ENCODE measurements at places on chromosomes 12 and 14.

DNA sequence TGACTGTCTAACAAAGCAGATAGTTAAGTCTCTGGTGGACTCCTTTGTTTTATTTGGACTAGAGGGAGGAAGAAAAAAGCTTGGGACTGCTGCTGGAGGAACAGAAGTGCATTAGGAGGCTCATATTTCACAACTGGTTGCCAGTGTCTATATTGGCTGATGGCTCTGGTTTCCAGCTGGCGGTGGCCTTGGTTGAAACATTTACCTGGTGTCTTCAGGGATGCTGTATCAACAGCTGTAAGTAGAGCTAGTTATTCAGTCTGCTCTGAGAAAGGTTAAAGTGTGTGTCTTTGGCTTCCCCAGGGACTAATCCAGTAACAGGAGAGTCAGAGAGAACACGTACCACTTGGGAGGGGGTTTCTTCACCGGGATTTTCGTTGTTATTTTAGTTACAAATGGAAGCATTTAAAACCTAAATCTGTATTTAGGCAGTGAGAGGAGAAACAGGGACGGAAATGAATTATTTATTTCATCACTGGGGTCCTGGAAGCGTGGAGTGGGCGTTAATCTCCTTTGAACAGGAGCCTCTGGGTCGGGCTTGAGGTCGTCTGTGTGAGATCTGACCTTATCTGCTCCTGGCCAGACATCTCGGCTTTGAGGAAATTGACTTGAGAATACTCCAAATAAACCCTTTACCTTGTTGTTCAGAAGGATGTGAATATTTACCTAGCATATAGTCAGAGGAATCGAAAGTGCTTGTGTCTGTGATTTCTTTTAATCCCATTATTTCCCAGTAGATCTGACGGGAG, 149.9 kb downstream of the NRXN3 start:
- DNase-seq, result no peak

- DNase-seq, result no peak
Measured at GRCh38 chr12:32448586-32448985, 49.2 kb downstream of the FGD4 start.

GRCh38 chr12:11059041-11059440, 3.1 kb downstream of the TAS2R46 start:
- no peak for DNase-seq

GRCh38 chr14:65772921-65773574, 360.5 kb downstream of the FUT8 start:
- DNase-seq, result no peak
